Aortic smooth muscle cell (primary cell): ENCODE measurements at places on chromosomes 4 and X. TPM values are rescaled to one million over a fixed set of nuclear protein-coding genes. Genes with fewer than 3 reads are reported as not detected.

SMARCA1 gene
- total RNA-seq: 59.8 and 78.5 TPM in 2 replicates

NPNT gene
- 0.06 TPM in 1 of 2 replicates, not detected in the other for total RNA-seq

ETDC gene
- total RNA-seq: not detected in 2 replicates

HMX1 gene
- total RNA-seq: not detected in 2 replicates

SCFD2 gene
- total RNA-seq: 106 and 107 TPM in 2 replicates

BMPR1B gene
- 2.2 and 5.5 TPM in 2 replicates for total RNA-seq

LUZP4 gene
- not detected in 2 replicates for total RNA-seq
